Central memory CD4-positive, alpha-beta T cell (primary cell): ENCODE measurements at places on chromosomes 3 and 15.
A peak's percentile ranks its signal among the peaks of the same experiment; 100 is the strongest.

DNA sequence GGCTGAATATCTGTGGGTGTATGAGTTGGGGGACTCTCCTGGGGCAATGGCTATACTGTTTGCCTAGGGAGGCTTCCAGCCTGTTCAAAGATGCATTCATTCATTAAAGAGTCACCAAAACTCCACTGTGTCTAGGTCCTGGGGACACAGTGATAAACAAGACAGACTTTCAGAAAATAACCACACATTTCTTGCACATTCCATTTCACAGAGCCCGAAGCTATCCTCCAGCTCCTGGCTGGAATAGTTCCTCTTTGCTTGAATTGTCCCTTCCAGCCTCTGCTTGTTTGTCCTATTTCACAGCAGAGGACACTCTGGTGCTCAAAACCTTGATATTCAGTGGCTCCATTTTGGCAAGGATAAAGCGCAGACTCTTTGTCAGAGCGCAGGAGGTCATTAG, 61.7 kb upstream of the ITGA11 start:
- DNase-seq, result no peak

DNA sequence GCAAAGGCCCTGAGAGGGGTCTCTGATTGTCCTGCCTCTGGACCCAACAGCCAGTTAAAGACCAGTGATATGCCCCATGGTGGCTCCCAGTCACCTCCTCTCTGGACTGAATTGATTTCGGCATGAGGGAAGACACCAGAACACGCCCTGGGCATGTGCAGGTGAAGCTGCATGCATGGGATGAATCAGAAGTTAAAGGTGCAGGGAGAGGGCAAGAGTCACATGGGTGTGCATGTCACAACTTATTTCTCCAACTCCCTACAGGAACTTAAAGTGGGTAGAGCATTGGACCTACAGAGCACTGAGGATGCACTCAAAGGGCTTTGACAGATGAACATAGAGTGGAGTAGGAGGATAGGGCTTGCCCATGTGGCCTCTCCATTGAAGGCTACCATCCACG, 16.9 kb upstream of the RHCG start:
- no peak for DNase-seq

GRCh38 chr3:184690192-184690883, 21.5 kb downstream of the MAGEF1 start:
- no peak for DNase-seq

DNA sequence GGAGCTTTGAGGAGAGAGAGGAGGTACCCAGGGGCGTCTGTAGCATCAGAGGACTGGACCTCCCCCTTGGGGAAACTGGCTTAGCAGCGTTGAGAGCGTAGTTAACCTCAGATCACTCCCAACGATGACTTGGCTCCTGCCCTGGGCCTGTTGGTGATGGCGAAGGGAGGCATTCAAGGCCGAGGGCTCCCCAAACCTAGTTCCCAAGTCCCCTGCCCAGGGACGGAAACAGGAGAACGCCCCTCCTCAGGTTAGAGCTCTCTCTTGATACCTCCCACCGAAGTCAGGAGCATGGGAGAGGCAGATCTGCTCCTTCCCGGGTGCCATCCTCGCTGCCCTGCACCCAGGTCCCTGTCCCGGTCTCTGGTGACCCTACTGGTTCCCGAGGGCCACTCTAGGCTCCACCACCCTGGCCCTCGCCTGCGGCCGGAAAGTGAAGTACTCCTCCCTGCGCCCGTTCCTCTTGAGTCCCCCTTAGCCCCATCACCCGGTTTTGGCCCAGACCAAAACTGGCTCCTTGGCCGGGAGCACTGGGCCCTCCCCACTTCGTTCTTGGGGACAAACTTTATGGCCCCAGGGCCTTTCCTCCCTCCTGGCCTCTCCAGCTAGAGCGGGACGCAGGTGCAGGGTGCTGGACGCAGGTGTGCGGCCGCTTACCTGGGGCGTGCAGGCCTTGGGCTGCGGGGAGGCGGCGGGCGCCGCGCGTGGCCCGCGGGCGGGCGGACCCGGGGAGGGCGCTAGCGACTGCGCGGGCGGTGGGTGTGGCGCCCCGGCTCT, 2.6 kb upstream of the SKOR1 start:
- DNase-seq, result no peak

GRCh38 chr15:80403712-80404056, 498 bp upstream of the ARNT2 start:
- DNase-seq, result no peak

DNA sequence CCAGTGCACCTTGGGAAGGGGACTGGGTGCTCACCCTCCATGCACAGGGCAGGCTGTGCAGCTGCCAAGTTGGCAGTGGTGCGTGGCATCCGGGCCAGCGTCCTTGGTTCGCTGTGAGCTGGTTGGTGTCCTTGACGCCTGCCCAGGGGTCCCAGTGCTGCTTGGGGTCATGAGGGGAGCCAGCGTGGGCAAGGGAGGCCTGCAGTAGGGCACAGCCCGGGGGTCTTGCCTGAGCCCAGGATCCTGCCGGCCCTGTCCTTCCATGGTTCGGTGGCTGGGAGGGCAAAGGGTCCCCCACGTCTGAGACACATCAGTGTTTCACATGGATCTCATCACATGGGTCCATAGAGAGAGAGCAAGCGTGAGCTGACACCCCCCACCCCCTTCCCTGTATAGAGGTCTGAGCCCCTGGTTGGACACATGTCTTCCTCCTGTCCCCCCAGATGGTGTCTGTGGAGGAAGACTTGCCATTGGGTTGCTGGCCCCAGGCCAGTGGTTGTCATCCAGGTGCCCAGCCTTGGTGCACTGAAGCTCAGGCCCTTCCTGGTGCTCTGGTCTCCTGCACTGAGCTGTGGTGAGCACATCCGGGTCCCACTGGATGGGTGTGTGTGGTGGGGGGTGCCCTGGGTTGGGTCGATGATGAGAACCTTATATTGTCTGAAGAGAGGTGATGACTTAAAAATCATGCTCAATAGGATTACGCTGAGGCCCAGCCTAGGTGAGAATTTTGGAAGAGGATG, 232.3 kb downstream of the SNRPN start:
- no peak for DNase-seq

GRCh38 chr3:72907131-72907711, 19.4 kb downstream of the GXYLT2 start:
- no peak for DNase-seq

- DNase-seq, result peak; percentile 12
Observed at GRCh38 chr15:52463638-52464037, 65.0 kb downstream of the MYO5A start.

GRCh38 chr3:142027735-142028134, 121.6 kb downstream of the TFDP2 start:
- DNase-seq, result no peak

DNA sequence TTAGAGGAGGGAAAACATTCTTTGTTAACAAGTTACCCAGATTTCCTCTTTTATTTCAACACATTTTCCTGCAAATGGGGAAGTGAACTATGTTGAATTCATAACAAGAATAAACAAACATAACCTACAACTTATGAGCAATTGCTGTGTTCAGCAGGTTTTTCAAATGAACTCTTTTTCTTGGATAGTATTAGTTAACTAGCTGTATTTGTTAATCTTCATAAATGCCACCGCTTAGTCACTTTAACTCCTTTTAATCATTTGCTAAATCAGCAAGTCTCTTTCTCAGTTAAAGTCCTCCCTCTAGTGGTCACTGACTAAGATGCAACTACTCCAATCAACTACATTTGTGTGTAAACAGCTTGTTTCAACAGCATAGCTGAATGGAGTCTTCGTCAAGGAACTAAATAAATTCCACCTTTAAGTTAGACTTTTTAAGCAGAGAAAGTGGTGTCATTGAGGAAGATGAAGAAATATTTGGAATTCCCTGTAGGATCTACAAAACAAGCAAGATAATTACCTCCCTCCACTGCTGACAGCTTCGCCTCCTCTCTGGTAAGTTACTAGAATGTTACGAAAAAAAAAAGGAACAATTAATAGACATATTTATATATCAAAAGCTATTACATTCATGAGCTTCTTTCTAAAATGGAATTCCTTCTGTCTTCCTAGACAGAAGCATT, 1122.0 kb downstream of the ROBO1 start:
- DNase-seq, result no peak

- no peak for DNase-seq
Observed at GRCh38 chr3:11465744-11466616, 177.7 kb downstream of the VGLL4 start.

GRCh38 chr15:55226127-55226526, 29.4 kb upstream of the RSL24D1 start:
- no peak for DNase-seq

DNA sequence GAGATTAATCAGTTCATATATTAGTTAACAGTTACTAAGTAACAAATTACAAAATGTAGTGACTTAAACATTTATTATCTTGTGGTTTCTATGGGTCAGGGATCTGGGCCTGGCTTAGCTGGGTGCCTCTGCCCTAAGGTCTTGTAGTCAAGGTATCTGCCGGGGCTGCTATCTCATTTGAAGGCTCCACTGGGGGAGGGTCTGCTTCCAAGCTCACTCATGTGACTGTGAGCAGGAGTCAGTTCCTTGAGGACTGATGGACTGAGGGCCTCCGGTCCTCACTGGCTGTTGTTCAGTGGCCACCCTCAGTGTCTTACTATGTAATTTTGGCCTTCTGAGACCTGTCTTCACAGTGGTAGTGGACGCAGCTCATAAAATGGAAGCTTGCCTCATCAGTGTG, 135.9 kb upstream of the PLXNA1 start:
- no peak for DNase-seq

DNA sequence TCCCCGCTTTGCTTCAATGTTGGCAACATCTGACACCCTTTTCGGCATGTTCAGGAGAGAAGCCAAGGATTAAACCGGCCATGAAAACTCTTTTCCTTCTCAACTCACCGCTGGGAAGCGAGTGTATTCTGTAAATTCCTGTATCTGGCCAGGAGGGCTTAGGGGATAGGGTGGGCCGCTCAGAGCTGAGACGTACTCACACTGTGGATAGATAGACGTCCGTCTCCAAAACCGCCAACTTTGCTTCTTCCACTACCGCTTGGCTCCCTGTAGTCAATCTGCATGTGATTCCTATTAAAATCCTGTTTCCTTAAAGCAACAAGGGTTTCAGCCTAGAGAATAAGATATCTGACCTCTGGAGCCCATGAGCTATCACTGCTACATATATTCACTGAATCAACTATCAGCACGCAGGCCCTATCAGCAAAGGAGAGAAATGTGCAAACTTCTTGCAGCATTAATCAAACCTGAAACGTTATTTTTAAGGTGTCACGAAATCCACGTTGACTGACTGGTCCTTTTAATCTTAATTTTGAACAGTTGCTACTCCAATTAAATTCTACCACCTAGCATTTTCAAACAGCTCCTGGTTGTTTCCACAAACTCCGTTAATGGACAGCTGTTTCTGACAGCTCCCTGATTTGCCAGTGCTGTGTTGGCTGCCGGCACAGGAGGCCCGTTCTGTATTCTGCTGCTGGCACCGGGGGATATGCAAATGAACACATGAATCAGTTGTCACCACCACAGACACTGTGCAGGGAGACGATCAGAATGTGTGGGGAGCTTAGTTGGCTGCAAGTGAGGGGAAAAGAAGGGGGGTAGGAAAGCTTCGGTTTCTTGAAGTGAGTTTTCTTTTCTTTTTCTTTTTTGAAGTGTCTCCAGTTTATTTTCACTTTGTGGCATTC, 438.9 kb upstream of the ARRDC4 start:
- DNase-seq, result no peak

- DNase-seq, result no peak
Observed at GRCh38 chr15:40633178-40633577, 39.1 kb downstream of the KNL1 start.

DNA sequence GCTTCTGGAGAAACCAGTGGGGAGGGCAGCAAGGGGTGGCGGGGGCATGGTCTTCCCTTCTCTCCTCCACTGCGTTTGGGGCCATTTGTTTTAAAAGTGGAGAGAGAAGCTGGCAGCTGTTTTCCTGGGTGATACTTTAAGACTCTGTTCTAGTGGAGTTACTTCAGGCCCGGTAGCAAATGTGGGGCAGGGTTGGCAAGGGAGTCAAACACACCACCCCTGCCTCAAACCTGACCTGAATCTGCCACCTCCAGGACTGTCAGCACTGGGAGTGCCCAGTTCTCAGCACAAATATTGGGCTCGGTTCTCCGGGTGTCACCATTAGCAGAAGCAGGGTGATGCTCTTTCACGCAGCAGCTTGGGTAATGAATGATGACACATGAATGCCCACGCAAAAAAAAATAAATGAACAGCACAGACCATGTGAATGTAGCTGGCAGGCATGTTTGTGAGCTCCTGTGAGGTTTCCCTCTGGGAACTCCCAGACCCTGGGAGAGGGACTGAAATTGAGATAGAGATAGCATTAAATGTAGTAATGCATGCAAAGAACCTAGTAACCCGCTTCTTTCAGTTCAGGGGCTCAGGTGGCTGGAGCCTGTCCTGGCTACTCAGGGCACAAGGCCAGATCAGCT, 424.0 kb downstream of the MCTP2 start:
- no peak for DNase-seq
